Prostate gland (tissue), 2 donors: ENCODE measurements at places on chromosomes 16 and 17.
A peak's percentile ranks its signal among the peaks of the same experiment; 100 is the strongest.

DNA sequence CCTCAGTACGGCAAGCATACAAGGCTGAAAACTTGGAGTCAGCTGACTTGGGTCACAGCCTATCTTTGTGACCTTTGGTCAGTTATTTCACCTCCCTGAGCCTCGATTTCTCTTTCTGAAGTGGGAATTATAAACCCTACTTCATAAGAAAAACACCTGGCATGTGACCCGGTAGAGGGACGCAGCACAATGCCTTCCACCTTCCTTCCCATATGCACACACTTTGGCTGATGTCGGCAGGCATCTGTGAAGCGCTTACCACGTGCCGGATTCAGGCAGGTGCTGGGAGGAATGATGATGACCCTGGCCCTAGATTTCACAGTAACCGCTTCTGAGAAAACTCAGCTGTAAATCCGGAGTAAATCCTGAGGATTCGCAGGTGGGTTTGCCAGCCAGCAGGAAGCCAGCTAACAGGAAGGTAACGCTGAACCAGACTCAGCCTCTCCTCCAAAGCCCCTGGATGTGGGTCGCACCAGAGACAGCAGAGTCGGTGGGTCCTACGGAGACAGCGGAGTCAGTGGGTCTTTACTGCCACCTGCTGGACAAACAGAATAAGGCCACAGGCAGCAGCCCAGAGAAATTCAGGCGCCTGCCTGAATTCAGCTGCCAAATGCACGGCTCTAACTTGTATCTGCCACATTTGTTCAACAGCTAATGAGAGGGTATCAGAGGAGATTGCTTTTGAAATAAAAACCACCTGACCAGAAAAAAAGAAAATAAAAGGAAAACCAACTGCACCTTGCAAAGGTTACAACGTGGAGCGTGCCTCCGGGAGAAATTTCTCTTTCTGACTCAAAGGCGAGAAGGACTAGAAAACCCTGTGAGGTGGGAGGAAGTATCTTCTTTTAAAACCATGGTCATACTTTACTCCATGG, 16.6 kb downstream of the COPRS start:
- peak; percentile 75 for DNase-seq

DNA sequence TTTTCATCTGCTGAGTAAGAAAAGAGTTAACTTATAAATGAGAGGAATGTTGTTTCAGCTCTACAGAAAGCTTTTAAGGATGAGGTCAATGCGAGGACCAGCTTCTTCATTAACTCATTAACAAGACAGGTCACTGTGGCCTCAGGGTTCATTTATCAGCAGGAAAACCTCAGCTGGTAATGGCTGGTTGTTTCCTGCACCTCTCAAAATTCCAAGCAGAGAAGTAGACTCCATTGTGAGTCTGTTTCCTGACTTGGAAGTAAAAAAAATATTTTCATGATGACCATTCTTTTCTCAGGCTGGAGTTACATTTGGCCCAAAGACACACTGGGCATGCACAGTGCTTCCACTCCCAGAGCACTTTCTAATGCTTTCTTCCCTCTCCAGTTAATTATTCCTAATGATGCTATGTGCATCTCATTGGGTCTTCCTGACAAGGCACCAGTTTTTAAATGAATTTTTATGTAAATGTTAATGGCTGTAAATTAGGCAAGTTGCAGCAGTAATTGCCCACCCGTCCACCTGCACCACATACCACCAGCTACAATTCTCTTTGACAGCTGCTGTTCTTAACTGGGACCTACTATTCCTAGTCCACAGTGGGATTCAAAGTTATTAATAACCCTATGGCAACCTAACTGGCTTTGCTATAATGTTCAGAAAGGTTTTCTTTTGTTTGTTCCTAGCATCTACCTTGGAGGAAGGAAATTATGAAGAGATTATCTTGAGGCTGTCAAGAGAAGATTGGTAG, 89.5 kb upstream of the BCAR1 start:
- no peak for DNase-seq

DNA sequence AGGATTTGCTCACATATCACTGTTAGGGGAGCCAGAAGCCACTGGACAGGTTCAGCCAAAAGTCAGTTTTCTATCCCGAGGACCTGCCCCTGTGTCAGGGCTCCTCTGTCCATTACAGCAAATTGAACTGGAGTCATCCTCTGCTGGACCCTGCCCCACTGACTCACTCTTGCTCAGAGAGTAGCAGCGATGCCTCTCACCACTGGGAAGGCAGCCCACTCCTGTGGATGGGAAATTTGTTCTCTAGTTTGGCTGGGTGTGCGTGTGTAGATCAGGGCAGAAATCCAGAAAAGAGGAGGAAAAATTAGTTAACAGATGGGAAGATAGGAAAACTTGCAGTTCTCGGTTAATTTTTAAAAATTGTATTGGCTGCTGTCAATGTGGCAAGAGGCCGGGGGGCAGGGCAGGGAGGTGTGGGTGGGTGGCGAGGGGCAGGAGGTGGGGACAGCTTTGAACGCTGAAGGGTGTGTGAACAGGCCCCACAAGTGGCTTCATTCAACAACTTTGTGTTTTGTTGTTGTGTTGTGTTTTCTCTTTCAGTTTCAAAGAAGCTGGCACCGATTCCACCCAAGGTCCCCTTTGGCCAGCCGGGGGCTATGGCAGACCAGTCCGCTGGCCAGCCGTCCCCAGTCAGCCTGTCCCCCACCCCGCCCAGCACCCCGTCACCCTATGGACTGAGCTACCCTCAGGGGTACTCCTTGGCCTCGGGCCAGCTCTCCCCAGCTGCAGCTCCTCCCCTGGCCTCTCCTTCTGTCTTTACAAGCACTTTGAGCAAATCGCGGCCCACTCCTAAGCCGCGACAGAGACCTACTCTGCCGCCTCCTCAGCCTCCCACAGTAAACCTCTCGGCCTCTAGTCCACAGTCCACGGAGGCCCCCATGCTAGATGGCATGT, 33.6 kb downstream of the ELAC2 start:
- DNase-seq, result no peak

- DNase-seq, result peak; percentile 25
These were observed 1.7 kb downstream of the KANSL1 start for GRCh38 chr17:46191322-46192188.

GRCh38 chr17:42677921-42678781, 1.4 kb upstream of the PLEKHH3 start:
- peak; percentile 70 for DNase-seq

GRCh38 chr16:80372341-80372740, 168.5 kb upstream of the DYNLRB2 start:
- no peak for DNase-seq

GRCh38 chr17:41666708-41667279, 21.9 kb upstream of the EIF1 start:
- DNase-seq, result peak; percentile 67

DNA sequence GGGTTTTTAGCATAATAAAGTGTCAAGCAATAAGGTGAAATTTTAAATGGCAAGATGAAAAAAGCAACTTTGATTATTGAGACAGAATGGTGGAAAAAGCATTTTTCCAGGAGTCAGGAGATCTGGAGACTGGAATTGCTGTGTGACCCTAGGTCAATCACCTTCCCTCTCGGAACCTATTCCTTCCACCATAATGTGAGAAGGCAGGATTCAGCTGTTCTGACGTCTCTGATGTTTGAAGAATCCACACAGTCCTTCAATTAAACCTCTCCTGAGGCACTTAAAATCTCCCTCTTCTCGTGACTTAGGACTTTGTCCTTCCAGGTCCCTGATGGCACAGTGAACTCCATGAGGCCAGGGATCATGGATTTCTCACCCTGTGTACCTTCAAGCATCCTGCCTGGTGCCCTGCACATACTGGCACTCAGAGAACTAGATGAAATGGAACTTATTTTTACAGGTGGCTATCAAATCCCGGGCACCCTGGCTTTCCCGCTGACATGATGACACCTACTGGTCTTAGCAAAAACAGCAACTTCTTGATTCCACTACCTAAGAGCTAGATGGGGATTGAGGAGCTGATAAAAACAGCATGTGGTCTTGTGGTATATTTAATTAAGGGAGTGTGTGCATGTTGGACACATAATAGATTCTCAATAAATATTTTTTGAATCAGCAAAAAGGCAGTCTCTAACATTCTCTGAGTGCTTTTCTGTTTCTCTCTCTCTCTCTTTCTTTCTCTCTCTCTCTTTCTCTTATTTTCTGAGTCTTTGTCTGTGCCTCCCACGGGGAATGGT, 2.3 kb upstream of the CCDC182 start:
- DNase-seq, result peak; percentile 43

- DNase-seq, result no peak
These were observed 9.1 kb upstream of the COL1A1 start for GRCh38 chr17:50210240-50211225.

GRCh38 chr16:58128711-58129096, 477 bp downstream of the CFAP20 start:
- DNase-seq, result no peak

- no peak for DNase-seq
These were observed 2.5 kb downstream of the TBX21 start for GRCh38 chr17:47735536-47736011.

DNA sequence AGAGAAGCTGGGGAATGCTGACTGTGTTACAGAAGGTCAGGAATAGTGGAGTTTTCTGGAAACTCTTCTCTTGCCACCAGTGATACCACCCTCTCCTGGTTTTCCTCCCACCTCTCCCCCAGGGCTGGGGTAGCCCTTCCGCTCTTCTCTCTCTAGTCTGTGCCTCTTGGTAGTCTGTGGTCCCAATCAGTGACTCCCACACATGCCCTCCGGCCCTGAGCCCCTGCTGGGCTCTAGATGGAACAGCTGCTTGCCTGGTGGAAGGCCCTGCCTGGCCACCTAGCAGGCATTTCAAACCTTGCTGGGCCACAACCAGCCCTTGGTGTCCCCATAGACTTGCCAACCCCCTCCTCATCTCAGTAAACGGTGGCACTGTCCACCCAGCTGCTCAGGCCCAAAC, 15.2 kb upstream of the MTSS2 start:
- no peak for DNase-seq

DNA sequence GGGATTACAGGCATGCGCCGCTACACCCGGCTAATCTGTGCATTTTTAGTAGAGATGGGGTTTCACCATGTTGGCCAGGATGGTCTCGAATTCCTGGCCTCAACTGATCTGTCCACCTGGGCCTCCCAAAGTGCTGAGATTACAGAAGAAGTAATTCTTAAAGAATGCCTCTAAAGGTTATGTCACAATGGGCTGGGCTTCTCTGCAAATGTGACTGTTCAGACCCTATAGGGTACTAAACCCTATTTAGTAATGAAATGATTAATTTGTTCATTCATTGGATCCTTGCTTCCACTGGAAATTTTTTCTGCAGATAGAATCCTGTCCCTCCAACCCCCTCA, 108.8 kb upstream of the CORO6 start:
- DNase-seq, result no peak

DNA sequence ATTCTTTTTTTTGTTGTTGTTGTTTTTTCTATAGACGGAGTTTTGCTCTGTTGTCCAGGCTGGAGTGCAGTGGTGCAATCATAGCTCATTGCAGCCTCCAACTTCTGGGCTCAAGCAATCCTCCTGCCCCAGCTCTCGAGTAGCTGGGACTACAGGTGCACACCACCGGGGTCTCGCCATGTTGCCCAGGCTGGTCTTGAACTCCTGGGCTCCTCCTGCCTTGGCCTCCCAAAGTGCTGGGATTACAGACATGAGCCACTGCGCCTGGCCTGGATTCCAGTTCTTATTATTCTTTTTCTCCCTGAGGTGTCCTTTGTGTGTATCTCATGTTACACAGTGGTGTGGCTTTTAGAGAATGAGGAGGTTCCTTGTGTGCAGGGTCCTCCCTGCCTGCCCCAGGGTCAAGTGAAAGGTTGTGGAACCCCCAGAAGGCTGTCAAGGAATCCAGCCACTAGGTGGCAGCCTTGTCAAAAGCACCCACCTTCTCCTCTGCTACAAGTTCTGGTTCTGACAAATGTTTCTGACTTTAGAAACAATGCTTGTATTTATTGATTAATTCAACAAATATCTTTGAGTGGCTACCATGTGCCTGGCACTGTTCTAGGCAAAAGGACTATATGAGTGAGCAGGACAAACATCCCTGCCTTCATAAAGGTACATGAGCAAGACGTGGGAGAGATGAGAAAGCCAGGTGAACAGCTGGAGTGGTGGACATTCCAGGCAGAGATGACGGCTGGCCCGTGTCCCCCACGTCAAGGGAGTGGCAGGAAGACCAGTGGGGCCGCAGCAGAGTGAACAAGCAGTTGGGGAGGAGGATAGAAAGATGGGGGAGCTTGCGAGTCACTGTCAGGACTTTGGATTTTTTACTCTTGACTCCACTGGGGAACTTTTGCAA, 112.4 kb downstream of the SPECC1 start:
- peak; percentile 47 for DNase-seq

- DNase-seq, result no peak
These were observed 94.7 kb downstream of the SALL1 start for GRCh38 chr16:51056331-51056730.

GRCh38 chr17:28227316-28228108, 91.5 kb upstream of the TMEM97 start:
- DNase-seq, result peak; percentile 85

- no peak for DNase-seq
These were observed 19.6 kb upstream of the QRICH2 start for GRCh38 chr17:76327696-76328095.

GRCh38 chr16:30519120-30520049, 7.0 kb downstream of the ZNF768 start:
- DNase-seq, result no peak

- no peak for DNase-seq
These were observed 435.5 kb upstream of the MON1B start for GRCh38 chr16:76755496-76755895.

DNA sequence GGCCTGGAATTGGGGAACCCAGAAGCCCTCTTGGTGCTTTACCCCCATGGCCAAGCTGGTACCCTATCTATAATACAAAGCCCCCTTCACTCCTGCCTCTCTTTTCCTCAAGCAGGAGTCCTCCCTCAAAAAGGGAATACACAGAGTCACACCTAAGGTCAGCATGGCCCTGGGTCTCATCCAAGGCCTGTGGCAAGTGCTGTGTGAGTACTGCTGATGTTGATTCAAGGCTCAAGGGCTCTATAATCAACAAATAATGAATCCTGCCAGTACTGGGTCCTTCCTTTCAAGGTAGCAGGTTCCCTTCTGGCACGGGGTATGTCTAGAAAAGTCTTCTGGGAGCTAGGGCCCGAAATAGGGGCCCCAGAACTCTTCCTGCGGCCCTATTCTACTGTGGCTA, 187.3 kb downstream of the CYB561 start:
- DNase-seq, result no peak

- DNase-seq, result peak; percentile 23
These were observed 35.6 kb downstream of the RPA1 start for GRCh38 chr17:1865252-1866037.

DNA sequence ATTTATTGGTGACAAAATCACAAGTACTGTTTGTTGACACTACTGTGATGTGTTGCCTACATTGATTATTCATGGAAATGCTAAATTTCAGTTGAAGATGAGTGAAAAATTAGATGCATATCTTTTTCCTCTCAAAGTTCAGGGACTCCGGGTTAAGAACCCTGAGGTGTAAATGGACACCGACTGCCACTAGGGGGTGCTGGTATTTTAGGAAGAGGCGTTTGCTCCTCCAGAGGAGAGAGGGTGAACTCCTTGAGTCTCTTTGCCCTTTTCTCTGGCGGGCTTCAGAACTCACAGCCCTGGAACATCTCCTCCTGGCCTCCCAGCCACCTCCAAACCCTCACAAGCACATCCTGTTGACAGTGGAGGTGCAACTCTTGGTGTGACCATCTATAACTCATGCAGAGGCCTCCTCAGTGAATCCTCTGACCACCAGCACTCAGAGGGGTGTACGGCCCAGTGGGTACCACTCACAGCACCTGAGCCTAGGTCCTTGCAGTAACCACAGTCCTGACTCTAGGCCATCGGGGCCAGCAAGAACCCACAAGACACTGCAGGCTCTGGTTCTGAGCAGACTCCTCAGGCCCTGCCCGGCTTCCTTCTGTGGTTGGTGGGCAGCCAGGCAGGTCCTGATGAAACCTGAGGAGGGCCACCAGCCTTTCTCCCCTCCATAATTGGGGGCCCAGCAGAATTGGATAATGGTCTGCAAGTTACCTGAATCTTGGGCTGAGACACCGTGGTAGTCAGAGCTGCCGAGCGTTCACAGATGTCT, 26.2 kb upstream of the PIK3R5 start:
- DNase-seq, result peak; percentile 61
